Natural killer cell treated with Interleukin-12 subunit alpha and Interleukin-12 subunit beta and Interleukin-15 and Interleukin-18, amount 100 ng/mL, for 72 hours (primary cell): ENCODE measurements at places on chromosomes 7 and 10. TPM values are rescaled to one million over a fixed set of nuclear protein-coding genes. Genes with fewer than 3 reads are reported as not detected.

VSIR gene
- 18.8 TPM for total RNA-seq

GRCh38 chr10:122459561-122460273 is 1.6 kb upstream of the HTRA1 start:
- DNase-seq = no peak

C10orf105 gene
- total RNA-seq = not detected

DNA sequence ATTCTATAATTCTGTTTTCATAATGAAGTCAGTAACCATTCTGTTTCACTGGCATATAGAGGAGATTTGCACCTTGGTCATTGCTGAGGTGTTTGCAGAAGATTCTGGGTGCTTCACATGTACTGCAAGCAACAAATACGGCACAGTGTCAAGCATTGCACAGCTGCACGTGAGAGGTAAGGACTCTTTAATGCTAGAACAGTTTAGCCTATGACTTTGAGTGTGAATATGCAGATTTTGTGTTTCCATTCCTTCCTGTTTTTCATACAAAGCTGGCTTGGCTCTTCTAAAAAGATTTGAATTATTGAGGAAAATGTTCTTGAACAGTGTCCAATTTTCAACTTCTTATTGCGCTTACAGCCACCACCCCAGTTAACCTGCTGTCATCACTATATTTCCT is 56.4 kb downstream of the MYPN start:
- DNase-seq = no peak

DNA sequence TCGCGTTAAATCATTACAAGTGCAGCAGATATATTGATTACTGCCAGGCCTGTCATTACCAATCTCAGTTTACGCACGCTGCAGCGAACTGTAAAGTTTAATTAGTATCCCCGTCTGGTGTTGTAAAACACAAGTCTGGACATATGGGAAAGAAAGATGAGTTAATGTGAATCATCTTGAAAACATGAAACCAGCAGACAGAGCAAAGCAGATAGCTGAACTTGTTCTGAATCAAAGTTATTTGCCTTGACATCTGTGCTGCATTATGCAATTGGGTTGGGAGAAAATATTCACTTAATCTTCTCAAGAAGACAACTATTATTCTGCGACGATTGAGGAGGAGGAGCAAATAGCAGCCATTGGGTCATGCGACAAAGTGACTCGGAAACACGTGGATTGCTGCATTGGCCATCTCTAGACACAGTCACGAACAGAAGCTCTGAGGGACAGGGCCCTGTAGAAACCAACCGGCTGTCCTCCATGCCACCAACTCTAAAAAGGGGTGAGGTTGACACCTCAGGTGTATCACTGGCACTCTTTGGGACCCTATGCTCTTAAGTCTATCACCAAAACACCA is 156.3 kb upstream of the C7orf33 start:
- DNase-seq = no peak

GRCh38 chr10:13743101-13743693 is 156.4 kb downstream of the PRPF18 start:
- no peak for DNase-seq

DNA sequence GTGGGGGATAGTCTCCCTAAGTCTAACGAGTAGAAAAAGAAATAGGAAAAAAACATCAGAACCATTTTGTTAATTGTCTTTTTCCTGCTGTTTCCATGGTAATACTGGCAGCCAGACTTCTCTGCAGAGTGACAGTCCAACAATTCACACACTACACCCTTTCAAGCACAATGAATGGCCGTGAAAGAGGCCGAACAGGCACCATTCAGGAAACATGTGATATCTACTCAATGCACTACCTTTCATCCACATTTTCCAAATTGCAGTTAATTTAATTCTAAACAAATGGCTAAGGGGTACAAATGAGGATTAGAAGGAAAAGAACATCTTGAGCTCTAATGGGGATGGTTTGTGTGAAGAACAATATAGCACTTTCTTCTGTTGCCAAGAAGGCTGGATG is 358.5 kb upstream of the ANKRD30A start:
- DNase-seq = no peak

DNA sequence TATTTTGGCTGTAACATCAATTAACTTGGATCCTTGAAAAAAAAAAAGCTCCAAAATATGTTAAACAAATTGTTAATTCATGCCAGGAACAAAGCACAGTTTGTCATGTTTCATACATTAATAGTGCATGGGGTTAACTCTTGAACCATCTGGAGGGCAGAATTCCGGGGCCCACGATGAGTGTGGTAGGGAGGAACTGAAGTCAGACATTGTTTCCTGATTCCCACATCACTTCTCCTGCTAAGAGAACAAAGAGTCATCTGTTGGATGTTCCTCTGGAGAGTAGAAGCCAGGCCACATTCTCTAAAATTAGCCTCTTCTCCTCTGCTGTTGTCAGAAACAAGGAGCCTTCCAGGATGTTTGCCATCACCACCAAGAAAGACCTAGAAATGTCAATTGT is 54.6 kb downstream of the TMEM178B start:
- no peak for DNase-seq

- no peak for DNase-seq
Measured at GRCh38 chr7:84009782-84010181, 184.8 kb downstream of the SEMA3A start.

DNA sequence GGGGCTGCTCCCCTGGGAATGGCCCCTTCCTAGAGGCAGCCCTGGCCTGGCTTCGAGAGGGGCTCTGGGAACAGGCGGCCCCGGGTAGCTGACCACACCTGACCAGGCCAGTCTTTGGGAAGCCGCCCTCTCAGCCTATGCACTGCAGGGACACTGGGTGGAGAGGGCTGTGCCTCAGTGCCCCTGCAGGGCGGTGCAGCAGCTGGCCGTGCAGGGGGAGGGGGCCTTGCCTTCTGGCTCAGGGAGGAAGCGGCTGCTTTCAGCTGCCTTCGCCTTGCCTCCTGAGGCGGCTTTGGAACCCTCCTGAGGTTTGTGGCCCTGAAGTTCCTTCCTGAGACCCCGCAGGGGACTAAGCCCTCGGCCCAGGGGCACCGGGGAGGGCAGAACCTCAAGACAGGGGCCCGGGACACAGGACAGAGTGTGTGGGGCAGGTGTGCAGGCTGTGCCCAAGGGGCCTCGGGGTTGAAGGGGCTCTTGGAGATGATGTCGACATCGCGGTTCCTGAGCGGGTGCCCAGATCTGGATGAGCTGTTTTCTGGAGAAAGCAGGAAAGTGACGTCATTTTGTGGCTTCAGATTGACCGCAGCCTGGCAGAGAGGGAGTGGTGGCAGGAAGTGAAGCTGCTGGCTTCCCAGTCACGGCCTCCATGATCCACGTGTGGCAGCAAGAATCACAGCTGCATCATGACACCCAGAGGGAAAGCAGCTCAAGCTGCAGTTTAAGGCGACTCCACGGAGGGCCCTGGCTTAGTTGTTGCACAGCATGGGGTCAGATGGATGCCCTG is 17.7 kb downstream of the ADAM8 start:
- peak; percentile 81 for DNase-seq

GRCh38 chr10:124381011-124381611 is 37.6 kb downstream of the OAT start:
- DNase-seq = no peak

DNA sequence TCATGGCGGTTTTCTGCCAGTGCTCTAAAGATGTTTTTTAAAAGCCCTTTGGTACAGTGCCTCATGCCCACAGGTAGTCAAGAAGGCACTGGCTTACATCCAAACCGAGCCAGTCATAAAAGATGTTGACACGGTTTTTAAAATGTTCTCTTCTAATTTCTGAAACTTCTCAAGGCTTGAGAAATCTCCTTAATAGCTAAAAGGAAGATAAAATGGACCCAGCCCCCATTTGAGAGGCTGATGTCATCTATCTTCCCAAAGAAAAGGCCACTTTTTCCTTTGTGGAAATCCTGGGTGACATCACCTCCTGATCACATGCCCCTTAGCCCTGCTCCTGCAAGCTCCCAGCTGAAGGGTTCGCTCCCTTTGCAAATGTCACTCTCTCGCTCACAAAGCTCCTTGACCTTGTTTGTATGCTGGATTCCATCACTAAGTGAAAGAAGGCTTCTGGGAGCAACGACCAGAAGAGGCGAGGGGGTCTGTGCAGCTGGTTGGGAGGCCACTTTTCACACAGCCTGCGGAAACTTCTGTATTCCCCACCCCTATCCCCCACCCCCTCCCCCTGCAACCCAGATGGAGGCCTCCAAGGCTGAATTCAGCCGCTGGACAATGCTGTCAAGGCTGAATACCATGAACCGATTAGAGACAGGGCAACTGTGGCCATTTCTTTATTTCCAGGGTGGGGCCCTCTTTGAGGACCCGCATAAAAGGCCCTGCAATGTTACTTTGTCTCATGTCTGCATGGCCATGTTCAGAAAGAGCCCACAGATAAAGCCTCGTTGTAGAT is 122.8 kb downstream of the CUBN start:
- no peak for DNase-seq

KCP gene
- 0.17 TPM for total RNA-seq

DNA sequence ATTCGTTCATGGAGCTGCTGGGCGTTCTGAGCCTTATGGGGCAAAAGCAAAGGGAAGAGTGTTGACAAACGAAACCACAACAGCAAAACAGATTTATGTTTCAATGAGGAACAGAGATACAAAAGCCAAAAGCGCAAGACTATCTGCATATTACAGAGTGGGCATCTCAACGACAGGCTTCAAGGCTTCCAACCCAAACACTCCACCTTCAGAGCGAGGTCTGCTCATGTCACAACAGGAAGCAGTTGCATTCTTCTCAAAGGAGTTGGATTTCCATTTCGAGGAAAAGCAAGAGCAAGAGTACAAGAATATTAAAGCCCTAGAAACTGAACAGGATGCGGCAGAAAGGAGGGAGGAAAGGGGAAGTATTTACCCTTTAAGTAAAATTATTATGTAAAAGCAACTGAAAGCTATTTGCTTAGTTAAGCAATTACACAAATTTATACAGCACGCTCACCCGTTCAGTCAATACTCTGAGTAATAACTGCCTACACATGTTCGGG is 189.3 kb downstream of the ELMO1 start:
- no peak for DNase-seq

- no peak for DNase-seq
Measured at GRCh38 chr7:29322023-29322712, 127.6 kb downstream of the CHN2 start.

DNA sequence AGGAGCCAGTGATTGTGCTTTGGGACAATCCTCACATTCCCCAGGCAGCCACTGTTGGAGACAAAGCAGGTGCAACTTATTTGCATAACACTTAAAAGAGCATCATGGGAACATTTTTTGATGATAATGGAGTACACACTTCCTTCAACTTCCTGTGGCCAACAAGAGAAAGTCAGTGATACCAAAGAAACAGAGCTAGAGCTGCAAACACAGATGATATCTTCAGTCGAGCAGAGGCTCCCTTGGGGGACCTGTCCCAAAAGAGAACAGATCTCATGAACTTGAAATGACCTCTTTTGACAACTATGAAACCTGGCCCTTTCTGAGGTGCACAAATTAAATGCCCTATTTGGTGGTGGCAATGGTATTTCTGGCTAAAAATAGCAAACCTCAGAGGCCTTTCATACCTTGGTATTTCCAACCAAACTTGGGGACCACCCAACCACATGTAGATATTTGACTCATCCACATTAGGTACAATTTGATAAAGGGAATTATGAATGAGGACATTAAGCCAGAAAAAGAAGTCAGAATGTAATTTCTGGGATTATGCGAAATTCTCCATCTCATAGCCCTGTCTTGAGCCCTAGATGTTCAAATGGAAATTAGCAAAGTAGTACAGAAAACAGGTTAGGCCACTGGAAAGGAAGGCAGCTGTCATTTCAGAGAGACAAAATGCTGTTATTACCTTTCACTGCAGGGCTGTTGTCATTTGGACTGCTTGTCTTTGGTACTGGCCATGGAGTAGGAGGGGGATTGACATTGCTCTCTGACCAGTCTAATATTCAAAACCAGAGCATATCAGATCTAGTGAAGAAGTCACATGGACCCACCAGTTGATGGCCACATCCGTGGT is 146.2 kb downstream of the ICA1 start:
- no peak for DNase-seq

GRCh38 chr7:29091715-29092114 is 54.6 kb downstream of the CPVL start:
- DNase-seq = no peak

HYAL4 gene
- total RNA-seq = not detected

DNA sequence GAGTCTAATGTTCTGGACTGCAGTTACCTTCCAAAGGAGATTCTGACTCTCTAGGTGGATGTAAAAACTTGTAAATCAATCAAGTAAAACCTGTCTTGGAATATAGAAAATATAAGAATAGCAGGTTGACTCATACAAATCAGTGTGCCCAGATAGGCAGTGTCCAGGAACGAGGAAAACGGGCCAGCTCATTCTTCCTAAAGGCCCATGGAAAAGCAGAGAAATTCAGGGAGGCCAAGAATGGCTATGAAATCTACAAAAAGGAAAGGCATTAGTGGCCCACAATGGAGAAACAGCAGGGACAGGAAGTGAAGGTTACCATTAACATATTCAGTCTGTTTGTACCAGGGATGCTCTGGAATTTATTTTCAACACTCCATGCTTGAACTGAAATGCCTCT is 14.9 kb downstream of the GLI3 start:
- DNase-seq = no peak

GRCh38 chr7:5234852-5235831 is 45.1 kb downstream of the WIPI2 start:
- no peak for DNase-seq

- DNase-seq = no peak
Measured at GRCh38 chr10:71657604-71658466, 61.7 kb downstream of the C10orf105 start.

DNA sequence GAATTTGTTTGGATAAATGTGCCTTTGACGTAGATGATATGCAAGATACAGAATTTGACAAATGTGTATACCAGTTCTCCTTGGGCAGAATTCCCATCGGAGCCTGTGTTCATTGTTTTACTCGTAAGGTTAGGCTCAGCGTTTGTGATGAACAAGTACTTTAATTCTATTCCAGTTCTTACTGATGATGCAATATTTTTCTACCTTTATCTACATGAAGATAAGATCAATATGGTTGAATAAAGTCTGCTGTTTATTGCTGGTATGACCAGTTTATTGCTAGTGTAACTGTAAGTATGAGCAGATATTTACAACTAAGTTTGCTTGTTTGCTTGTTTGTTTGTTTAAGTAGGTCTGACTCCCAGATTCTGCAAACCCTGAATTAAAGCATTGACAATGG is 145.4 kb upstream of the ADARB2 start:
- DNase-seq = no peak

DNA sequence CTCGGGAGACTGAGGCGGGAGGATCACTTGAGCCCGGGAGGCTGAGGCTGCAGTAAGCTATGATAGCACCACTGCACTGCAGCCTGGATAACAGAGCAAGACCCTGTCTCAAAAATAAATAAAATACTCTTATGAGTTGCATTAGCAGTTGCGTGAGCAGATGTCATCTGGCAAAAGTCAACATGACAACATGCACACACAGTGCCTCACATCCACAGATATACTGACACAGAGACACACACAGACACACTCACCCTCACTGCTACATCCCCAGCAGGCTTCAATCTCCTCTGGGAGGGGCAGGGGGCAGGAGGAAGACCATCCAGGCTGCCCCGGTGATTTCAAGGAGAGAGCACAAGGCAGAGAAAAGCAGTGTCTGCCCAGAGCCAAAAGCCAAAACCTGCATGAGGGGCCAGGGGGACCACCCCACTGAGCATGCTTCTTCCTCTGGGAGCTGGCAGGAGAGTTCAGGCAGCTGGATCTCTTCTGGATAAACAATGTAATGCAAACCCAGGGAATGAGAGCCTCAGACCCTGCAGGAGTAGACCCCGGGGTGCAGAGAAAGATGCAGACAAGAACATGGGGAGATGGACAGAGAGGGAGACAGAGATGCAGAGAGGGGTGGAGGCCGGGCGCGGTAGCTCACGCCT is 9.6 kb upstream of the ELN start:
- DNase-seq = no peak

- no peak for DNase-seq
Measured at GRCh38 chr10:62734781-62735463, 69.6 kb upstream of the ADO start.
